Forelimb muscle (tissue), 1 donor: ENCODE measurements at places on chromosomes 7 and 10. TPM values are rescaled to one million over a fixed set of nuclear protein-coding genes. Genes with fewer than 3 reads are reported as not detected.

SLC16A9 gene
- polyA plus RNA-seq: 3.3 TPM

CCDC172 gene
- polyA plus RNA-seq: not detected

MRLN gene
- 175 TPM for polyA plus RNA-seq

ZNF789 gene
- 37.8 TPM for polyA plus RNA-seq

KIAA1549 gene
- 9.9 TPM for polyA plus RNA-seq

ZNF775 gene
- 6.0 TPM for polyA plus RNA-seq

EVX1 gene
- not detected for polyA plus RNA-seq

GPR146 gene
- polyA plus RNA-seq: 4.4 TPM

AKR1C8 gene
- not detected for polyA plus RNA-seq

TUBGCP2 gene
- polyA plus RNA-seq: 40.9 TPM

GJD4 gene
- 4.2 TPM for polyA plus RNA-seq

C10orf53 gene
- polyA plus RNA-seq: not detected

GRCh38 chr7:103996017-103996551 lies 6.6 kb upstream of the RELN start:
- no peak for DNase-seq

DNA sequence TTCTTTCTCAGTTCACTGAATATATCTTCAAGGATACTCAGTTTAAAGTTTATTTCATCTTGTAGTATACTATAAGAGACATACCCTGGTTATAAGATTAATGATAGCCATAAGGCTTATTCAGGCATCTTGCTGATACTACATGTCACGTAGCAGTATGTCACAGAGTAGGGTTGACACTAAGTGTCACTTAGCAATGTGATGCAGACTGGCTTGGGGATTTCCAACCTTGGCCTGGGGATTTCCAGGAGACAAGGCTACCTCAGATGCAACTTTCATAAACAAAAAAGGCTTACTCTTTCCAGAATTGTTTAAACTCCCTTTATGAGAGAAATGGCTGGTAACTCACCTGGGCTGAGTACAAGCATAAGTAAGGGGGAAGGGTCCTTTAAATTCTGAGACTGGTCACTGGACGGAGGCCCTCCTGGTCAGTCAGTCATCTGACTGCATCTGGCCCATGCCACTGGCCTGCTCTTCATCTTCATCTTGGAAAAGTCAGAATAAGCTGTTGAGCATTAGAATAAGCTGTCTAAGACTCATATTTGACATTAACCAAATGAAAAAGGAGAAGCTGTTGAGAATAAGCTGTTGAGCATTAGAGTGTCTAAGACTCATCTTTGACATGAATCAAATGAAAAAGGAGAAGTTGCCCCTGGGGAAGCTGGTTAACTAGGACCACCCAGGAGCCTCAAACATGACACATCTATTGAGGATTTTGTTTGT lies 9.5 kb downstream of the SLC13A1 start:
- DNase-seq: no peak

GRCh38 chr7:65798111-65799075 lies 74.5 kb upstream of the VKORC1L1 start:
- no peak for DNase-seq

- no peak for DNase-seq
Observed at GRCh38 chr7:140512317-140513000, 33.2 kb upstream of the MKRN1 start.

- DNase-seq: no peak
Observed at GRCh38 chr7:32070406-32071360, at the start of gene PDE1C. Gene PDE1C, minus strand, starts transcription at chr7:32070407.

DNA sequence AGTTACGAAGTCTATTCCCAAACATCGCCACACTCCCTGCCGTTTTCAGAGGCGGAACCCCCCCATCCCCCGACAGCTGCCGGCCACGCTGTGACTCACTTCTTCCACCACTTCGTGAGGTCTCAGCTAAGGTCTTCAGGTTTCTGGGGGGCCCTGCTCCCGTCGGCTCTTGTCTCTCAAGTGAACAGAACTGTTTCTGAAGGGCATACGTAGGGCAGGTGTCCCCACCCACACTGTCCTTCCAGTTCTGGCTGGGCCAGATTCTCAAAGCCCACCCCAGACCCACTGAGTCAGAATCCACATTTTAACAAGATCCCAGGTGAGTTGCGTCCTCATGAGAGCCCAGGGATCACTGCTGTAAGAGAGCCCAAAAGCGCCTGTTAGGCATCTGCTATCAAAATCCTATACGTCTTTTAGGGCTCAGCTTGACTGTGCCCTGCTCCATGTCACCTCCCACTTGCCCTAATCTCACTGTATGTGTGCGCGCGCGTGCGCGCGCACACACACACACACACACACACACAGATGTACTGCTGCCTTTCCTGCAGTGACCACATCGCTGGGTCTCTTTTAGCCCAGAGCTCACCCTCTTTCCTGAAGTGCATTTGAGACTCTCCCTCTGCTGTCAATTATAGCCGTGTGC lies 78.8 kb downstream of the PROSER2 start:
- DNase-seq: no peak

DNA sequence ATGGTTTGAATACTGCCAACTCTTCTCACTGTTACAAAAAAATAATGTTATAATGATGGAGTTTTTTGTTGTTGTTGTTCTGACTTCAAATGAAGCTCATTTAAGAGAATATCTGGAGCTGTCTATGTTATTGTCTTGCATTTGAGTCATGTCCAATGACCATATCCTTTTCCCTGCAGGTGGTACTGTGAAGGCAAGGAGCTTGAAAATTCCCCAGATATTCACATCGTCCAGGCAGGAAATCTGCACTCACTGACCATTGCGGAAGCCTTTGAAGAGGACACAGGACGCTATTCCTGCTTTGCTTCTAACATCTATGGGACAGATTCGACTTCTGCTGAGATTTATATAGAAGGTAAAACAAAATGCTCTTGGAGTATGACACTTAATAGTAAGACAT lies 33.5 kb downstream of the MYPN start:
- no peak for DNase-seq

- DNase-seq: no peak
Observed at GRCh38 chr10:48590945-48591344, 13.9 kb downstream of the ARHGAP22 start.

- DNase-seq: no peak
Observed at GRCh38 chr7:44769776-44770294, 21.2 kb downstream of the ZMIZ2 start.

GRCh38 chr10:7483848-7484247 lies 73.0 kb upstream of the SFMBT2 start:
- no peak for DNase-seq

DNA sequence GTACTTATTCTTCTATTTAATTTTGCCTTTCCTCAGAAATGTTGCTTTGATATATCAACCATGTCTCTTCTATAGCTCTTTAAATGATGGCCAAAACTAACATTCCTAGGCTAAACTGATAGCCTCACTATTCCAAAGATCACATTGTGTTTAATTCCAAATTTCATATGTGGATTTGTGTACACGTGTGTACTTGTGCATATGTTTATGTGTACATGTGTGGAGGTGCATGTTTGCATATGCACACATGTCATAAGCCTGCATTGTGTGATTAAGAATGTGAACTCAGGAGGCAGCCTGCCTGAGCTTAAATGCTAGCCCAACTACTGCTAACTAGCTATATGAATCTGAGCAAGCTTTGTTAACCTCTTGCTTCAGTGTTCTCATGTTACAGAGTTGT lies 426.5 kb downstream of the GFRA1 start:
- DNase-seq: no peak

- DNase-seq: no peak
Observed at GRCh38 chr10:7193369-7193768, 217.5 kb downstream of the SFMBT2 start.

DNA sequence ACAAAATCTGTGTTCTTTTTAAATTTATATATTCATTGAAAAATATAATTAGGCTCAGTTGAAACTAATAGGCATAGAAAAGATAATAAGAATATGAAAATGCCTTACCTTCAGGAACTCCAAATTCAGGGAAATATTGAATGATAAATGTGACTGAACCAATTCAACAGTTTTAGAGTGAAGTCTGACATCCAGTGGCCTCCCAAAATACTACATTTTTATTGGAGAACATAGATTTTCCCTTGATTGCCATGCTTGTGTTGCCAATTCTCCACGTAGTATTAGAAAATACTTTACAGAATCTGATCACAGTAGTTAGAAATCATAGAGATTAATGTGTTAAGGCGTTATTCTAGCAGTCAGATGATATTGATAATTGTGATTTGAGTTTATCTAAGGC lies 1246.7 kb downstream of the GATA3 start:
- DNase-seq: no peak

GRCh38 chr10:12466704-12467305 lies 117.5 kb downstream of the CAMK1D start:
- no peak for DNase-seq

DNA sequence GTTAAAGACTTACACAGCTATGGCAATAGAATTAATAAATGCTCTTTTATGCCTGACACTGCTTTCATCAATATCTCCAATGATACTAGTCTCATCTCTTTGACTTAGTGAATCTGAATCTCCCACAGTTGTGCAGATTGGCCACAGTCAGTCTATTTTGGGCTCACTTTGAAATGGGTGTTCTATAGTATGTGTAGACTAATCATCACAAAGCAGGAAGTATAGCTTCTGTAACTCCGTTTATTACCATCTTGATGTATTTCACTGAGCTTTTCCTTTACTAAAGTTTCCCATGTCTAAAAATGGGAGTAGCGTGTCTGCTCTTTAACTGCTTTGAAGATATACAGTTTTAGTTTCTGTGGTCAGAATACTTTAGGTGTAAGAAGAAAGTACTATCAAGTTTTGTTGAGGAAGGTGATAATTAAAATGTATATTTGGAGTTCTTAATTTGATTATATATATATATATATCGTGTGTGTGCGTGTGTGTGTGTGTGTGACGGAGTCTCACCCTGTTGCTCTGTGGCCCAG lies 70.1 kb downstream of the ST7 start:
- no peak for DNase-seq

DNA sequence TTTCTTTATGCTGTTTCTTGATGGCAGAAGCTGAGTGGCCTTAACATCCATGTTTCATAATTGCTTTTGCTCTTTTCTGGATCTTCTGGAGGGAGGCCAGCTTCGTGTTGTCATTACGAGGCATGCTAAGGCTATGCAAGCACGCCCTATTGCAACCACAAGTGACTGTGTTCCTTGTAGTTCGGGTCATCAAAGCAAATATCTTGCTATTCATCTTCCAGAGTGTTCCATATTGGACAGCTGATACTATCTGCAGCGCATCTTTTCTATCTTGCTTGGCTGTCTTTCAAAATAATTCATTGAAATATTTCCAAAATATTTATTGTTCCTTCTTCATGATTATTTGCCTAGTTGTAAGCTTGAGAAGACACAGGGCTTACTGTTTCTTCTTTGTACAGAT lies 5.0 kb downstream of the EPHB6 start:
- no peak for DNase-seq

GRCh38 chr7:43647339-43647672 lies 64.4 kb downstream of the STK17A start:
- DNase-seq: no peak

- DNase-seq: no peak
Observed at GRCh38 chr7:81260152-81260551, 341.3 kb upstream of the SEMA3C start.

- DNase-seq: no peak
Observed at GRCh38 chr10:101561068-101561915, 26.8 kb downstream of the POLL start.

- no peak for DNase-seq
Observed at GRCh38 chr7:137846827-137847567, at the start of gene DGKI. Gene DGKI, minus strand, starts transcription at chr7:137846974.

GRCh38 chr7:135012229-135012628 lies 25.9 kb downstream of the AGBL3 start:
- DNase-seq: no peak

GRCh38 chr10:94343151-94343550 lies 19.6 kb downstream of the NOC3L start:
- DNase-seq: no peak

DNA sequence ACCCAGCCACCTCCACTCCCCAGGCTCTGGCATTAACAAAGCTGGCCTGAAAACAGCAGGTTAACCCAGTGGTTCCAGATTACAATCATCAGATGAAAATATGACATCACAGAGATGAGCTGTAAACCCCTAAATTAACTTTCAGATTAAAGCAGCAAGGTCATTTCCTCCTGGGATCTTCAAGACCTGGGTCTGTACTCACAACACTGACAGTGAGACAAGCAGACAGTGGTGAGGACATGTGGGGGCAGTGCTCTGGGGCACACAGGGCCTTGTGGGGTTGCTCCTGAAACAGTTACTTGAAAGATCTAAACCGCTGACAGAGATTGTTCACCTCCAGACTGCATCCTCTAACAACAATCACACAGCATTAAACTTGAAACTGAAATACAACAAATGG lies 134.1 kb downstream of the ZNF438 start:
- DNase-seq: no peak

GRCh38 chr10:30858499-30858898 lies 173.2 kb downstream of the ZNF438 start:
- DNase-seq: no peak

DNA sequence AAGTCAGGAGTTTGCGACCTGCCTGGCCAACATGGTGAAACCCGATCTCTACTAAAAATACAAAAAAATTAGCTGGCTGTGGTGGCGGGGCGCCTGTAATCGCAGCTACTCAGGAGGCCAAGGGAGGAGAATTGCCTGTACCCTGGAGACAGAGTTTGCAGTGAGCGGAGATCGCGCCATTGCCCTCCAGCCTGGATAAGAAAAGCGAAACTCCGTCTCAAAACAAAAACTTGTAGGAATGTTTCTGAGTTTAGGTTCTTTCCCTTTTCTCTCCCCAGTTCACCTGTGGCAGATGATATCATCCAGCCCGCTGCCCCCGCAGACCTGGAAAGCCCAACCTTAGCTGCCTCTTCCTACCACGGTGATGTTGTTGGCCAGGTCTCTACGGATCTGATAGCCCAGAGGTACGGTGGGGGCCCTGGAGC lies 138.8 kb upstream of the BTBD16 start:
- DNase-seq: no peak

GRCh38 chr10:118729200-118729599 lies 25.6 kb downstream of the CACUL1 start:
- DNase-seq: no peak
